ENCODE measurements at places on chromosomes 12 and 14. TPM values are rescaled to one million over a fixed set of nuclear protein-coding genes. Genes with fewer than 3 reads are reported as not detected.

AICDA gene
- total RNA-seq: not detected

SIX6 gene
- not detected for total RNA-seq

AKAP6 gene
- 3.9 TPM for total RNA-seq

PTGDR gene
- 1.2 TPM for total RNA-seq

TAS2R50 gene
- total RNA-seq: 2.9 TPM

HHIPL1 gene
- 5.9 TPM for total RNA-seq

NUDT4 gene
- 37.1 TPM for total RNA-seq

GABARAPL1 gene
- 90.6 TPM for total RNA-seq

ABCD2 gene
- 1.5 TPM for total RNA-seq

KCNJ8 gene
- 17.2 TPM for total RNA-seq

OAS1 gene
- 30.9 TPM for total RNA-seq

DNA sequence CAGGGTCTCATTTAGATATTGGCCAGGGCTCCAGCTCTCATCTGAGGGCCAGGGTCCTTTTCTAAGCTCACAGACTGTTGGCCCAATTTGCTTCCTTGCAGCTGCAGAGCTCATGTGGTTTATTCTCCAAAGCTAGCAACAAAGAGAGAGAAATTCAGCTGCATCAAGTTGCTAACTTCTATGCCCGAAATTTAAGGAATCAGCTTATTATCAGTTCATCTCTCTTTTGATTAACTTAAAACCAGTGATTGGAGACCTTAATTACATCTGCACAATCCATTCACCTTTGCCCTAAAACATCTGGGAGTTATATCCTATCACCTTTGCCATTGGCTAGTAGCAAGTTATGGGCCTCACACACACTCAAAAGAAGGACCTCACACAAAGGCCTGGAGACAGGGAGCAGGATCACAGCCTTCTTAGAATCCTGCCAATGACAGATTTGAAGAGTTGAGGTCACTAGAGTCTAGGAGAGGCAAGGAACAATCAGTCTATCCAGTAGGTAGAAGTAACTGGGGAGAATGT is 258.8 kb upstream of the GARIN6 start:
- no peak for DNase-seq

DNA sequence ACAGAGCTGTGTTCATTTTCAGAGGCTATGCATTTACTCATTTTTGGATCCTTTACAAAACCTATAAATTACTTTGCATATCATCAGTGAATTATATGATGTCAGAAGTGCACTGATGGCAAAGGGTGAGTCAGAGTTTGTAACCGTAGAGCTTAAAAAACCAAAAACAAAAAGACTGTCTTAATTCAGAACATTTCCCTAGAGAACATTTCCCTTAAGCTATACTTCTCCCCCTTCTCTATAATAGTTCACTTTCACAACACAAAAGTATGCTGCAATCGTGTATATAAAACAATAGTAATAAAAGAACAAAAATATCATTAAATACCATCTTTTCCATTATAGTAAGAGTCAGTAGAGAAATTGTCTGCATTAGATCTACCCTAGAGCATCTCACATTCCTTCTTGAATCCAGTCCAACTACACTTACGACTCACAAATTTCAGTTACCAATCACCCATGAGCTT is 934.9 kb downstream of the LRFN5 start:
- no peak for DNase-seq

- DNase-seq: no peak
Measured at GRCh38 chr12:29198901-29199300, 49.8 kb downstream of the FAR2 start.

GRCh38 chr12:107344035-107344808 is 250.9 kb upstream of the CRY1 start:
- no peak for DNase-seq

GRCh38 chr12:131711551-131712205 is 788 bp downstream of the SFSWAP start:
- no peak for DNase-seq

GRCh38 chr12:105921872-105922669 is 216.7 kb downstream of the NUAK1 start:
- no peak for DNase-seq

DNA sequence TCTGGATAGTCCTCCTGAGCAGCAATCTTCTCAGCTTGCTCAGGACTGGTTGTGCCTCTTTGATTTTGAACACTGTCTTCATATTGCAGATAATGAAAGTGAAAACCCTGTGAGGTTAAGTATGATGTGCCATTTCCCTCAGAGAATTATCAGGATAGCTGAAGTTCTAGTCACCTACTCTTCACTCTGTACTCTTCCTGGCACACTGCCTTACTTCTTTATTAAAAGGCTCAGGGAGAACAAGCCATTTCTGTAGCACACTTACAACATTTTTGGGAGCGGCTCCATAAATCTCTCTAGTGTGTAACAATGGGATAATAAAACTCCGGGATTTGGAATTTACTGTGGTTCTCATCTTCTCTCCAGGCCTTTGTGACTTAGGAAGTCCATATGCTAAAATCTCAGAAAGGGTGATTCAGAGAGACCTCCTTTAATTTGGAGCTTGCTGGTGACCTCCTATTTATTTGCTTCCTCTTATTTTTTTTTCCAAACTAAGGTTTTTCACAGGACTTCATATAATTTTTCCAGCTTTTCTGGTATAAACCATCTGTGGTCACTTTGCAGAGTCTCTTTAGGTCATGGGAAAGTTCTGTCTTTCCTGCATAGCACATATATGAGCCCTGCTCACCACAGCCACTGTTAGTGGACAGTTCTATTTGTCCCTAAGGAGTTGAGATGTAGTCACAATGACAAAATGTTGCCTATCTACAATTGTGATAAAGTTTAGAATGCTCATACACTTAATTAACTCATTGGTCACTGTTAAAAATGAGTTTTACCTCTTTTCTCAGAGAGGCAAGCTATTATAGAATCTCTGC is 53.5 kb upstream of the LDHB start:
- DNase-seq: no peak

DNA sequence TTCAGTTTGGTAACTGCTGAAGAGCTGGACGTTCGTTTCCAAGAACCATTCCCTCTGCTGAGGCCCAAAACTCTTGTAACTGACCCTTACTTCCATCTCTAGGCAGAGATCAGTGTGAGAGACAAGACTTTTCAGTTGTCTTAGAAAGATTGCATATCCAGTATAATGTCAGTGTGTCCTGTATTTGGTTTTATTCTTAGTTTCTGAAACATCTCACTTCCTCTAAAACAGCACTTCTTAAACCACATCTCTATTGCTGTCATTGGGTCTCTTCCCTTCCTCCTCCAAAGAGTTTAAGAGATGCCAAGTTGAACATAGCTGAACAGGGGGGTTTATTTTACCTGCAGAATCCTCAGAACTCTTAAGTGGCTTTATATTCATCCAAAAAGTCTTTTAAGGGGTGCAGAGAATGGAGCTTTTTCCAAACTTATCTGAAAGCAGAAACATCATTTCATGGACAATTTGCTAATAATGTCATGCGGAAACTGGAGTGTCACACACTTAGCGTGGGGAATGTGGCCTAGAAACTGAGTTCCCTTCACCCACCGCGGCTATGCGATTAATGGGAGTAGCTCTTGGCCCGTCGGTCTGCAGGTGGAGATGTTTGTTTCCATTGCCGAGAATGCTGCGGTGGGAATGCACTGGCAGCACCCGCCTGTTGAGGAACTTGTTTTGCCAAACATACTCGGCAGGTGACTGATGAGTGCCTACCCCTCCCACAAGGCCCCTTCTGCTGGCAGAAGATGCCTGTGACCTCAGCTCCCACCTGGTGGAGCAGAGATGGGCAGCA is 148.2 kb downstream of the ADGRD1 start:
- no peak for DNase-seq

DNA sequence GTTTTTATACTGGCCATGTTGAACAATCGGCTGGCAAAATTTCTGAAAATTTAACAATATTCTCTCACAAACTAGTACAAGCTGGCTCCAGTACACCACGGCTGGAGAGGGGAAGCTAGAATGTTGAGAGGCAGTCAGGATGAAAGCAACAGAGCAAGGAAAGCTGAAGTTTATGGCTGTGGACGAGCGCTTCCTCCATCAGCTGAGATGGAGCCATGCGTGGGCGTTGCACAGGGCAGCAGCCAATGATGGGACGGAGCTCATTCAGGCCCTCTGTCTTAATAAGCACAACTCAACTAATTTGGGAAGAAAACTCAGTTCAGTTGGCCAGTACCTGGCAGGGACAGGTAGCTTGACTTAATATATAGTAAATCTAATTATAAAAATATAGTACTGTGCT is 14.1 kb upstream of the DCP1B start:
- no peak for DNase-seq

DNA sequence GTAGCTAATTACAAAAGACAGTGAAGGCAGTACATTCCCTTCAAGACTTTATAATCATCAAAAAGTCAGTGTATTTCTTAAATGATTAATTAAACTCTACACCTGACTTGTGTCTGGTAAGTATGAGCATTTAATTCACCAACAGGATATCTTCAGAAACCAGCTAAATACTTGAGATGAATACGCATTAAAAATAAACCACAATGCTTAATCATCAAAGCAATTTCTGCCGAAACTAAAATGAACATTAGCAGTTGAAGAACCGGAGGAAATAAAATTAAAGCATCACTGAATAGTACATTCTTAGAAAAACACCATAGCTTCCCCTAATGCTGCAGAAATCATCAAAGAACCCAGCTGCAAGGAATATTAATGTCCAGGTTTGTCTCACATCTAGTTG is 32.7 kb downstream of the SLC25A21 start:
- no peak for DNase-seq

DNA sequence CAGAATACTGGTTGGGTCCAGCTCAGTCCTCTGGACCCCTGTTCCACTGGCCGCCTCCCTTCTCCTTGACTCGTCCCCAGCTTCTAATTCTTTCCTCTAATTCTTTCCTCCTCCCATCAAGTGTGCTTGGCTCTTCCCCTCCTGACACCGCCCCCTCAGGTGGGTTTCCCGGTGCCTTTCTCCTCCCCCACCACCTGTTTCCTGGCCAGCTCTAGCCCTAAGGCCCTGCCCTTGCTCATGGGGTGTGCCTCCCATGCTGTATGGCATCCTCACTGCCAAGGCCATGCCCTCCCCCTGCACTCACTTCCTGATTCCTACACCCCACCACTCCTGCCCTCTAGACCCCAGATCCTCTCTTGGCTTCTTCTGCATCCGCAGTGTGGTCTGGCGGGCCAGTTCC is 12.1 kb upstream of the EML1 start:
- DNase-seq: no peak

DNA sequence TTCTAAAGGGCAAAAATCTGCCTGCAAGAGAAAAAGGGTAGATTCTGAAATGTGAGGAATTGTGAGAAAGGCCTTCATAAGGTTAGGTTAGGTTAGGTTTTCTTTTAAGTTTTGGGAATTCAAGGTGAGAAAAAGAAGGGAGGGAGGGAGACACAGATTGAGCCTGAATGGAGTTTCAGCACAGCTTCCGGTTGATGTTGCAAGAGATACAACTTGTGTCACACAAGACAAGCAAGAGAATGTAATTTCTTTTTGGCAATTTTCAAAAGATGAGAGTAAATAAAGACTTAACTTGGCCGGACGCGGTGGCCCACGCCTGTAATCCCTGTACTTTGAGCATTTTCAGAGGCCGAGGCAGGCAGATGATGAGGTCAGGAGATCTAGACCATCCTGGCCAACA is 63.8 kb downstream of the CPSF2 start:
- no peak for DNase-seq

DNA sequence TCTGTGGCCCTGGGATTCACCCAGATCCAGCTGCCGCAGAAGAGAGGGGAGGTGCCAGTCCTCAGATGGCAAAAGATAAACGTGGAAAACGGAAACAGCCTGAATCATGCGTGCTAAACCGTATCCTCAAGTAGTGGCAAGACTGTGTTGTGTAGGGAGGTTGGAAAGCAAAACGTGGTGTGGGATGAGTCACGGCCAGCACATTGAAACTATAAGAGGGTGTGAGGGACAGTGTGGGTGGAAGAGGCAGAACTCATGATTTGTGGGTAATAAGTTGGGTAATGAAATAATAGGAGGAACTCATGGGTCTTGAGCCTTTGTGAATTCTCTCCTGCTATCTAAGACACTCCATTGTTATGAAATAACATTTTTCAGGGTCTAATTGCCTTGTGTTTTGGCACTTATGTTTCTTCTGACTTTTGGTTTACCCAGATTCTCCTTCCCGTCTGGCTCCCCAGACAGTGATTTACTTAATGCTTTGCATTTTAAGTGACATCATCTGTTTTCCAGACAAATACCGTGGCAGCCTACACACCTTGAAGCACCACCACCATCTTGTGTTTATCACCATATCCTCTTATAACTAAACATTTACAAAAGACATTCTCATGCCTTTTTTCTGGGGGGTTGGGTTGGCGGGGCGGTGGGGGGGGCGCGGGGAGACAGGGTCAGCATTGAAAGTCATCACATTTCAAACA is 62.3 kb upstream of the PTCSC3 start:
- no peak for DNase-seq

- DNase-seq: no peak
Measured at GRCh38 chr12:124842073-124842749, 21.5 kb downstream of the SCARB1 start.

DNA sequence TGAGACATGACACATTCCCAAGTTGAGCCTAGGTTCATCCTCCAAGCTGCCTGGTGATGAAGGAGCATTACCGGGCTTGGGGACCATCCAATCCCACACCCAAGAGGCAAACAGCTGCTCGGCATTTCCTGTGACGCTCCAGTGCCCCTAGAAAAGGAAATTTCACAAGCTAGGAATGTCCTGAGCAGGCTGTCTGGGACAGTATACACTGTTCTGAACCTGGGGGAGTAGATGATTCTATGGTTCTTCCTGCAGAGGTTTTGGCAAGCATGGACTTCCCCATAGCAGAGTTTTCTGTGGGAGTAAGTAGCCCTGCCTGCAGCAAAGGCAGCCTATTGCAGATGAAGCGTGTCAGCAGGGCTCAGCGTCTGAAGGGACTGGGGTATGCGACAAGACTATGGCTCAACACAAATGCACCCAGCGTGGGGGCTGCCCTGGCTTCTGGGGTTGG is 47.4 kb upstream of the SRSF5 start:
- DNase-seq: no peak

DNA sequence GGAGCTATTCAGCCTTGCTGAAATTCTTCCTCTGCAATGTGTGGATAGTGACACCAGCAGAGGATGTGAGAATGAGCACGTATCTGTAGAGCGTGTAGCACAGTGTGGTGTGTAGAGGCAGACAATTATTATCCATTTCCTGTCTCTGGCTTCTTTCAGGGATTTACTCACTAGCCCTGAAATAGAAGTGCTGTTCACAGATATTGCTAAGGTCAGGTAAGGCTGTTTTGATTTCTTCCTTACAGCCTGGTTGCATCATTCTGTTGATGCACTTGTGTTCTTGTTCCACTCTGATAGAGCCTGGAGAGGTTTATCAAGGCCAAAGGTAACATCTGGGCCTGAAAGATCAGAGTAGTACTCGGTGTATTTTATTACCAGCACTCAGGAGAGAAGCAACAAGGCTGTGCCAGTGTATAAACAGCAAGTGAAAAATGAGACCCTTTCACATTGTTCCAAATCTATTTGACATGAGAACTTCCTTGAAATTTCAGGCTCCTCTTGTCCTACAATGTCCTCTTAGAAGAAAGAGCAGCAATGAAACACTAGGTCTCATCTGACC is 16.7 kb downstream of the ARG2 start:
- DNase-seq: no peak

DNA sequence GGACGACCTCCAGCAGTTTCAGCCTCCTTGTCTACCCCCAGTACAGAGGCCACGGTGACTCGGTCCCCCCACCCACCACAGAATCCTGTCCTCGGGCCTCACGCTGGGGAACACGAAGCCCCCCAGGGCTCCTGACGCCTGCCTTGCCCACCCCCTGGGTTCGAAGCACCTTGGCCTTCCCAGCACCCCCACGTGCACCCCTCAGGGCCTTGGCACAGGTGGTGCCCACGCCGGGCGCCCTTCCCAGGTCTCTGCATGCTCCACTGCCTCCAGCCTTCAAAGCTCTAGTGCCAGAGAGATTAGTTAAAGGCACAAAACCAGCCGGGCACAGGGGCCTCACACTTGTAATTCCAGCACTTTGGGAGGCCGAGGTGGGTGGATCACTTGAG is 61.8 kb downstream of the NOC4L start:
- DNase-seq: no peak
